ENCODE measurements at places on chromosomes 3 and 15.

DNA sequence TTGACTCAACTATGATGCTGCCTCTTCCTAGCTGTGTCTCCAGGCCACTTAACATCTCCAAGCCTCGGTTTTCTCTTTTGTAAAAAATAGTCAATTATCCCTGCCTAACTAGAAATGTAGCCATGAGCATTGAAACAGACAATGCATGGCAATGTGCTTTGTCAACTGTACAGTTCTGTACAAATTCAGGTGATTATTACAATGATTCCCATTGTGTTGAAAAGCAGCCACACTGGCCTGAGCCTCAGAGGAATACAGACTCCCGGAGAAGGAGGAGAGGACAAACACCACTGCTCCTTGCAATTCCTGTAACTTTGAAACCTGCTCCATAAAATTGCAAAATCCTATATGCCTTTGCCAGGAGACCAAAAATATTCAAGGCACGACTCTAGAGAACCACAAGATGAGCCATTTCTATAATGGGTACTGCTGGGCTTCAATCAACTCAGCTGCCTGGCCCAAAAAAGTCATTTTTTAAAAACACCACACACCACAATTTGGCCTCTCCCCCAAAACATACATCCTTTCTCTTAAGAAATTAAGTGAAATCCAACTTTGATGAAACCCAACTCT is 28.6 kb downstream of the DAPK2 start:
- DNase-seq = no peak

GRCh38 chr3:133394561-133395311 is 5.1 kb upstream of the BFSP2 start:
- no peak for DNase-seq

DNA sequence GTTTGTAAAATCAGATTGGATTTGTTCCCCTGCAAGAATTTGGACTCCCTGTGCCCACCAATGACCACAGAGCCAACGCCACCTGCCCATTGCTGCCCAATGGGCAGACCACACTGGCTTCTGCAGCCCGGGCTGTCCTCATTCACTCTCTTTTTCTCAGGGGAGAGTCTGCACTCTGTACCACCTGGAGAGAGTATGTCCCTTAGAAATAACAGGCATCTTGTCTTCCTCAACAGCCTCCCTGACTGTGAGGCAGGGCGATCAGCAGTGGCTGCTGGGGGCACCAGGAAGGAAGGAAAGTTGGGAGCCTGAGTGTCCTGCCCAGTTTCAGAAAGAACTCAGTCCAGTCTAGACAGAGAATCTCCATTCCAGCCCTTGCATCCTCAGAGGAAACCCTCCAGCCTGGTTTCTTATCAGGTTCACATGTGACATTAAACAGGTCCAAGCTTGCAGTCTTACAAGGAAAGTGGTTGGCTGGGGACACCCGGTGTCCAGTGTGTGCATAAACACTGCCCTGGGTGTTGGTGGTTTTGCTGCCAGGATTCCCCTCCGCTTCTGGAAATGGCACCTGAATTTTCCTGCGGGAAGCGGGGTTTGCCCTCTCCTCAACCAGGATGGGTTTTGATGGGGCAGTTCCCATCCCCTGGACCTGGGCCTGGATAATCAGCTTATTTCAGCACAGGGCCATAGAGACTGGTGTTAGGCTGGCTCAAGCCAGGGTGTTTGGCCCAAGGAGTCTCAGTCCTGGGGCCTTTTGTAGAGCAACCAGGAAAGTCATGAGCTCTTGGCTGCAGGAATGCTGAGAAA is 37.2 kb downstream of the SSUH2 start:
- DNase-seq = no peak

DNA sequence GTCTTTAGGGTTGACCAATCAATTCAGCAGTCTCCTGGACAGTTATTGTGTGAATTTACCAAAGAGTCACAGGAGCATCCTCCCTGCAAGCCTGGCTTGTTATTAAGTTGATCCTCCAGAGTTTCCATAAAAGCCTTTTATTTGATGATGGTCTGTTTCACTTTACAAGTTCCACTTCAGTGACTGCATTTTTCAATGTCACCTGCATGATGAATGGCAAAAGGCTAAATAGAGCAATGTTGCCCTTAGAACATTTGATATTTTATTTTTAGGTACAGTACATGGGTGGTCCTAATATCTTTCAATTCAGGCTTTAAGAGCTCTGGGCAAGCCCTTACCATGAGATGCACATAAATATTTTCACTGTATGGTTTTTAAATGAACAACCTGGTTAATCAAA is 22.6 kb downstream of the GUCA1C start:
- no peak for DNase-seq

Measured in retinal pigment epithelial cell (primary cell).